ENCODE measurements at places on chromosomes 11 and 22.

DNA sequence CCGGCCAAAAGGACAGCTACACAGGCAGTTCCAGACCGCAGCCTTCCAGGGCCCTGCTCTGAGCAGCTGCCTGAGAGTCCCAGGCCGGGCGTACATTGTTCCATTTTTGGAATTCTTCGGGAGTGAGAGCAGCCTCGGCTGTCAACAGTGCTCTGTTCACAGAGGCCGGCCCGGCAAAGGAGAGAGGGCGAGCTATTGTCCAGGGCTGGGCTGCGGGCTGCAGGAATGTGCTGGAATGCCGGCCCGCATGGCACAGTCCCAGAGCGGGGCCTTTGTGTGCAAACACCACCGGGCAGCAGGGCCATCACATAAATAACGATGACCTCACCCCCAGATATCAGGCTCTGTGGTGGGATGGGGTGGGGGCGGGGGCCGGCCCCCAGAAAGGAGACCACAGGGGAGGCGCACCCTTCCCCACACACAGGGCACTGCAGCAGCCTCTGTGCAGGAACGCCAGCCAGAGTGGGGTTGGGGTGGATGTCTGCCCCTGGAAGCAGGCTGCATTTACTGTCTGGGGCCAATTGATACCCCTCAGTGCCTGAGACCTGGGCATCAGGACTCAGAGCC, 15.8 kb downstream of the LINC01488 start:
- no peak for DNase-seq

DNA sequence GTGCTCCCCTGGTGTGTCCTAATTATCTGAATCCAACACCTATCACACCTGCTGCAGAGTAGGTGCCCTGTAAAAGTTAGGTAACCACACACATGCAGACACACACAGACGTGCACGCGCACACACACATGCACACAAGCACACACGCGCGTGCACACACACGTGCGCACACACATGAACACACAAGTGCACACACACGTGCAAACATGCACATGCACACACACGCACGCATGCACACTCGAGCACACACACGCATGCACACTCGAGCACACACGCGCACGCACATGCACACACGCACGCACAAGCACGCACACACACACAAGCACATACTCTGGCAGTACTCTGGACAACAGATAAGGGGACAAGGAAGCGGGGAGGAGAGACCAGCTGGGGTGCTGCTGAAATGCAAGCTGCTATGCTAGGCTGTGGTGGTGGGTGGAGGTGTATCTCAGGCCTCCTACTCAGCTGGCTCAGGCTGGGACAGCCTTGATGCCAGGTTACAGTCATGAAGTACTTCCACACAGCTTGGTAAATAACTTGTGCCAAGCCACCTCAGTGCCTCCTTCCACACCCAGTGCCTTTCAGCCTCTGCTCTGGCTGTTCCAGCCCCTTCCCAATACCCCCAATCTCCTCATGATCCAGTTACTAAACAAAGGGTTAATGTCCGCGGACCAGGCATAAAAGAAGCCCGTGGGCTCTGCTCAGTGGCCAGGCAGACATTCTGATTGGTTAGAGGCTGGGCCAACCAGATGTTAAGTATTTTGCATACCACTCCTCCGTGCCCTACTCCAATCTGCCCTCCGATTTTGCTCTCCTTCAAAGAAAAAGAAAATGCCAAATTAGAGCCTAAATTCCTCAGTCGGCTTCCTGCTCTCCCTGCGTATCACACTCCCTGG, 374.1 kb downstream of the TENM4 start:
- no peak for DNase-seq

- no peak for DNase-seq
Observed at GRCh38 chr11:128021349-128022006, 565.9 kb downstream of the ETS1 start.

DNA sequence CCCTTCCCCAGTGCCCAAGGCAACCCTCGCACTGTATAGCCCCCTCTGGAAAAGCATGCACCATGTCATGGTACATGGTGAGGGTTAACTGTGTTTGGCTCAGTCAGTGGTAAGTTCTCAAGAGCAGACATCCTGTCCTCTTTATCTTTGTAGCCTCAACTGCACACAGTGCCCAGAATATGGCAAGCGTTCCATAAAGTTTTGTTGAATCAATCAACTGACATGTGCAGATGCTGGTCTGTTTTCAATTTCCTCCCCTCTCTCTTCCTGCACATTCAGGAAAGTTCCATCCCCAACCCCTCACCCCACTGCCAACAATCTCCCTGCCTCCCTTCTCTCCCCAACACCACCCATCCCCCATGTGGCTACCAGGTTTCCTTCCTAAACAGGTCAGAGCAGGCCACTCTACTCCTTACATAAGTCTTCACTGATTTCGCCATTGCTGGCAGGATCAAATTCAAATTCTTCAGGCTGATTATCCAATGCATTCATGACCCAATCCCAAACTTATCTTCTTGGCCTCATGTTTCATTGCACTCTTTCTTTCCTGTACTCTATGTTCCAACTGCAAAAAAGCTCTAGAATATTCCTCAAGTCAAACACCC, 15.5 kb upstream of the TMPRSS5 start:
- no peak for DNase-seq

GRCh38 chr11:36300650-36301049, 4.6 kb downstream of the PRR5L start:
- no peak for DNase-seq

GRCh38 chr11:36376888-36377758, 81.0 kb downstream of the PRR5L start:
- no peak for DNase-seq

- no peak for DNase-seq
Observed at GRCh38 chr11:102500829-102501228, 29.7 kb downstream of the MMP7 start.

DNA sequence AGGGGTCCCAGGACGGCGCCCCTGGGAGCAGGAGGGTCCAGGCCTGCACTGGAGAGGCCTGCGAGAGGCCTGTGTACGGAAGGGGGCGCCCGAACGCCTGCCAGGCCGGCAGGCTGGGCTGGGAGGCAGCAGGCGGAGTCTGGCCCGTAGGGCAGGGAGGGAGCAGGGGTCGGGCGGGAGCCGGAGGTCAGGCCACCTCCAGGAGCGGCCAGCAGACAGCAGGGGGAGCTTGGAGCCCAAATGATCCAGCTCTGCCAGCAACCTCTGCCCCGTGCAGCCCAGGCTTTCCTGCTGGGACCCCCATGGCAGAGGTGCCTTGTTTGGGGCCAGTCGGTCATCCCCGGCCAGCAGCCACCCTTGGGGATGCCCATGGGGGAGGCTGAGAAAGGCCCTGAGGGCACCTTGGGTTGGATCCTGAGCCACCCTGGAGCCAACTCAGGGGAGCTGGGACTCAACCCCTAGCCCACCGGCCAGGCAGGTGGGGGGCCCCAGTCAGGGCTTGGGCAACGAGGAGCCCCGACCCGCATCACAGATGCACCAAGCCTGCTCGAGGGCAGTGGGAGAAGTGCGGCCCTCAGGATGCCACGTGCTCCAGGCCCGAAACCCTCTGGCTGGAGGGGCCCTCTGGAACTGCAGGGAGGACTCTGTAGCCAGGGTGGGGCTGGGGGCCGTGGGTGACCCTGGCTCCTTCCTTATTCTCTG, 9.6 kb upstream of the SYT8 start:
- no peak for DNase-seq

- DNase-seq = no peak
Observed at GRCh38 chr11:72724021-72724551, 28.1 kb downstream of the ARAP1 start.

GRCh38 chr22:22362936-22363335, 118.3 kb downstream of the VPREB1 start:
- no peak for DNase-seq

DNA sequence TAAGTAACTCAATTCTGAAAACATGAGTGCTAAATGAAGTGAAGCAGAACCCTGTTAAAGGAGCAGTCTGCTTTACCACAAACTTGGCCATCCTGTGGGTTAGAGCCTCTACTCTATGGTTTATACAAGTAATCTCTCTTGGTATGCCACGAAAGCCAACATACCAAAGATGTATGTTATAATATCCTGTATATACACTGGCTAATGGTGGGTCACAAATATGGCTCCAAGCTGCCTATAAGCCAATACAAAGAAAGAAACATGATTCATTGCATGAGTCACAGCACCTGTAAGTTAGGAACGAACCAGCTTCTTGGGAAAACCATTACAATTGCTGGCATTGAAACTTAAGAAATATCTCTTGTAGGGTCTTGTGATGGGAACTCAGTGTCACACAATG, 16.1 kb downstream of the XRRA1 start:
- no peak for DNase-seq

DNA sequence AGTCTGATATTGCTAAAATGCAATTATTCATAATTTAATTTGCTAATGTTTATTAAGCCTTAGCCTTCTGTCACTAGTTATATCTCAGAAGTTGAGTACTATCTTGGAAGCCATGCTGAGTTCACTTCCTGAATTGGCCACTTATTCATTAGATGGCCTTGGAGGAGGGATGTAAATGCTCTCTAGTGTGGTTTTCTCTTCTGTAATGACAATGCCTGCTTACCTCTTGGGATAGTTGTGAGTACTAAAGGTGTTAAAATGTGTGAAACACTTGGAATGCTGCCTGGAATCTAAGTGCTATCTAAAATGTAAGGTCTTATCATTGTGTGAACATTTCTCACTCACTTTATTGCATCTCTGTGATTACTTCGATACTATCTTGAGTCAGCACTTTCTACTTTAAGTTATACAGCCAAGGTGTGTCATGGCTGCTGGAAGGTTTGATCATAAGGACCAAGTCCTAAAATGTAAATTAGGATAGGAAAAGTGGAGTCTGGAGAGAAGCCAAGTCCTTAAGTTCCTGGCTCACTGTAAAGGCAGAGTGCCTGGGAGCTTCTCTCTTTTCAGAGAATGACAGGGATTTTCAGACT, 12.4 kb downstream of the GLYATL2 start:
- no peak for DNase-seq

DNA sequence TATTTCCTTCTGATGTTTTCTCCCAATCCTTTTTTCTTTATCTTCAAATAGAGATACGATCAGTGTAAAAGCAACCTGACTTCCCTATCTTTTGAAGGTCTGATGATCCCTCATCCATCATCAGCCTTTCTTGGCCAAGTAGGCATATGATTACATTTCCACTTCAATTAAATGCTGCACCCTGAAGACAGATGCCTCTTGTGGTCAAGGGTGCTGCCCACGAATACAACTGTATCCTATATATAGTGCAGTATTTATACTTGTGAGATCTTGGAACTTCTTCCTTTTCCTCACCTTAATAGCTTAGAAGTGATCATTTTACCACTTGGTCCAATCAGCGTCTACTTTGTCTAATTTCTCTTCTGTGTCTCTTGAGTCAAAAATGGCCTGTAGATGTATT, 9.3 kb upstream of the ZNRF3 start:
- DNase-seq = no peak

- no peak for DNase-seq
Observed at GRCh38 chr11:56910785-56911184, 77.9 kb upstream of the OR5AK2 start.

DNA sequence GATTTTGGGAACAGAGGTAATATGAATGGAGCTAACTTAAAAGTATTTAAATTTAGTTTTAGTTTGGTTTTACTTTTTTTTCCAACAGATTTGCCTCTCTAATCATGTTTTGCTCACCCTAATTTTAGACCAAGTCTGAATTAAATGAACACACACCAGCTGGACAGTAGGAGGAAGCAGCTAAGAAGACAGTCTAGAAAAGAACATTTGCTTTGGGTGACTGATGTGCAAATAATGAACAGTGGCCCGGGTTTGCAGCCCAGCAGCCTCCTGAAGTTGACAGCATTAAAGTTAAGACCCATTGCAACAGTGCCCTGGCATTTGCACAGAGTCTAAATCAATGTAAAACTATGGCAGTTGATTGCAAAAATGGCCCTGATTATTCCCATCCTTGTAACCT, 66.4 kb upstream of the SORL1 start:
- no peak for DNase-seq

GRCh38 chr22:26847816-26848215, 190.4 kb downstream of the MIAT start:
- no peak for DNase-seq

- no peak for DNase-seq
Observed at GRCh38 chr11:19644316-19644715, 68.3 kb upstream of the NAV2 start.

- no peak for DNase-seq
Observed at GRCh38 chr11:71525938-71526495, 1.1 kb upstream of the KRTAP5-7 start.

DNA sequence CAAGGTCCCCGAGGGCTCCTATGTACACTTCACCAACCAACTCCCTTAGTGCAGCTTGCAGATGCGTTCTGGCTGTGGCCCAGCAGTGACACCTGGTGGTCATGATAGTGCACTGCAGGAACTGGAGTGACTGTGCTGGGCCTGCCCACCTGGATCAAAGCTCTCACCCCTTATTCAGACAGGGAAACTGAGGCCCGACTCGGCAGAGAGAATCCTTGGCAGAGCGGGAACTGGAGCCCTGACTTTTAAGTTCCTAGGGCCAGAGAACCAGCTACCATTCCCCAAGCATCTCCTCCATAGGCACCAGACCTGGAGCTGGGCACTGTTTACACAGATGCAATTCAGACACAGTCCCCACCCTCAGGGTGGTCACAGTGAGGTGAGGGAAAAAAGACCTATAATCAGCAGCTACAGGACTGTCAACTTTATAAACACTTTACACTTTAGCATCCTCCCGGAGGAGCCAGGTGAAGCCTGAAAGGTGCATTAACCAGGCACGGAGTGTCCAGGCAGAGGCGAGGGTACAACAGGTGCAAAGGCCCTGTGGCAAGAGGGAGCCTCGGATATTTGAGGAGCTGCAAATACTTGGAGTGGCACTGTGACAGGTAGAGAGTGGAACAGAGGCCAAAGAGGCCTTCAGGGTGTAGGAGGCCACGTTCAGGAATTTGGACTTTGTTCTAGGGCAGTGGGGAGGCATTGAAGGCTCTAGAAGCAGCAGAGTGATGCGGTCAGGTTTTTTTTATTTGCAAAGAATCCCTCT, 22.0 kb downstream of the RHBDD3 start:
- DNase-seq = peak; percentile 51

DNA sequence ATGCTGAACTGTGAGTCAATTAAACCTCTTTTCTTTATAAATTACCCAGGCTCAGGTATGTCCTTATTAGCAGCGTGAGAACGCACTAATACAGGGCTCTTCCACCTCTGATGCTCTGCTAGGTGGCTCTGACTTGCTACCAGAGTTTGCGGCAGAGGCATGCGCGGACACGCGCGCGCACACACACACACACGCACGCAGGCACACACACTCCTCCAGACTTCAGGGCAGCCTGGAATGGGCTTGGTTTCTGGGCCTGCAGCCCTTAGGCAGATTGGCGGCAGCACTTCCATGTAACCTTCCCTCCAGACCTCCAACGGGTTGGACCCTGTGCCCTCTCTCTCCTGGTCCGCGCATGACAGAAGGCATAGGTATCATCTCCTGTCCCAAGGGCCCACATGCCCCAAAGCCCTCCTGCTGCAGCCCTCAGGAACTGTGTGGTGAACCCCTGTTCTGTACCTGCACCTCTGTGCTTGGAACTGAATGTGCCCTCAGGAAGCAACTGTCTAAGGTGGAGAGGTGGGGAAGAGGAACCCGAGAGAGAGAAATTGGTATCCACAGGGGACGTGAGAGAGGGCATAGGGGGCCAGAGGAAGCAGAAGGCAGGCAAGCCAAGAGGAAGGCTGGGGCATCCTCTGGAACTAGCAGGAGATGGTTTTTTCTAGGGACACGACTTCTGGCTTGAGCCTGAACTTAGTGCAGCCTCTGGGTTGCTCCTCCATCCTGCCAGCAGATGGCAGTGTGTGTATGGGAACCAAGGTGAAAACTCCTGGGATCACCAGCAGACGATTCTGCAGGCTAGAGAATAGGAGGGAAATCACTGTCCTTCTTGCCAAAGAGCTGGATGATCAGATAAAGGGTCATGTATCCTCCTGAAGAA, 23.4 kb upstream of the RIC3 start:
- DNase-seq = no peak

GRCh38 chr11:13355191-13355590, 77.6 kb downstream of the BMAL1 start:
- DNase-seq = no peak
